Ammon's horn (tissue), 1 donor: ENCODE measurements at places on chromosomes 6 and 20.

- DNase-seq: no peak
Observed at GRCh38 chr6:22682979-22683378, 113.6 kb downstream of the HDGFL1 start.

DNA sequence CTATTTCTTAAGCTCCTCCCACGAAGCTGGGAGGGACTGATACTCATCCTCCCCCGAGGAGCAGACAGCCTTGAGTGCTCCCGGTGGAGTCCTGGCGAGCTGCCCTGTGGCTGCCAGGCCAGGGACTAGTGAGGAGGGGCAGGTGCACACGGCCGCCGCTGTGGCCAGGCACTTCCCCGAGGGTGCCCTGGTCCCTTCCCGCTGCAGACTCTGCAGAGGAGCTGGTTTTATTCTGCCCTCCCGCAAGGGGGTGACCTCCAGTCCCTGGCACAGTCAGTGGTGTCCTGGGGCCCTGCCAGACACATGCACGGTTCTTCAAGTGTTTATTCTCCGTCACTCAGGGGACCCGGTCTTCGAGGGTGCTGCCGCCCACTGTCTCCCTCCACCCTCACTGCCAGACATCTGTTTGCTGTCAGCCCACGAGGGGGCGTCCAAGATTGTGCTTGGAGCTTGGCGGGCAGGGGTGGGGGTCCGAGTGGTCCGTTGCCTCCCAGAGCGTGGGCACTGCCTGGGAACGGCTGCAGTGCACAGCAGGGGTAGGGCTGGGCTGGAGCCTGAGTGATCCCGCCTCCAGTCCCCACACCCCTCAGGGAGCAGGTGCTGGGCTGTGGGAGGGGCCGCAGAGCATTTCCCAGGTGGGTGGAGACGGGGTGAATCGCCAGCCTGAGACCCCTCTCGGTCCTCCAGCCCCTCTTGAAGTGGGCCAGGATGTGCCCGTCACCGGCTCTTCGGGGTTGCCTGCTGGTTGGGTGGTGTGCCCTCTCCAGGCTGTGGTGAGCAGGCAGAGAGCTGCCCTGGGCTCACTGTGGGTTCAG is 3.1 kb upstream of the CABLES2 start:
- DNase-seq: no peak

DNA sequence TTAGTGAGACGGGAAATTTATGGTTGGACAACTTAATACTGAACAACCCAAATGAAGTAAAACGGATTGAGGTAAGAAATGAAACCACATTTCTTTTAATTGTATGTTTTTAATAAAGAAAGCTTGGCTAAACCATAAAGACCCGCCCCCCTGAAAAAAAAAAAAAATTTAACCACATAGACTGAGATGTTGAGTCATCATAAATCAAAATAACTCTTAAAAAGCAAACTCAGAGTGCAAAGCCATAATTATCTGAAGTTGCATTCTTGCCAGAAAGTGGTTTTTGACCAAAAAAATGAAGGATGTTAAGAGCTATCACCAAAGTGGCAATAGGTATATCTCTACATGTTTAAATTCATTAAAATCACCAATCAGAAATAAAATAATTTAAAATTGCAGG is 101.8 kb upstream of the COL21A1 start:
- DNase-seq: no peak

- no peak for DNase-seq
Observed at GRCh38 chr20:11777387-11778205, 140.1 kb upstream of the BTBD3 start.

DNA sequence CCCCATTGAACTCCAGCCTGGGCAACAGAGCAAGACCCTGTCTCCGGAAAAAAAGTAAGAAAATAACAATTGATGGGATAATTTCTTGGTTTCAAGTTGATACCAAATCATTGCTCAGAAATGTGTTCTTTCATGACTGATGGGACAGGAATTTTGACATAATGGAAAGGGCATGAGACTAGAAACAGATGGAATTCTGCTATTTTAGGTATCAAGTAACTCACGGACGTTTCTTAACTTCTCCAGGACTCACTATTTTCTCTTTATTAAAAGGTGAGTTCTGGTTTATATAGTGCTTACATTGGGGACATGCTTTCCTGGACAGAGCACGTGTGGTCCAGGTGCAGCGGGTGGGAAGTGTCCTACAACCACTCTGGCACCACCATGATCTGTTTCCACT is 6.0 kb upstream of the DSP start:
- no peak for DNase-seq

DNA sequence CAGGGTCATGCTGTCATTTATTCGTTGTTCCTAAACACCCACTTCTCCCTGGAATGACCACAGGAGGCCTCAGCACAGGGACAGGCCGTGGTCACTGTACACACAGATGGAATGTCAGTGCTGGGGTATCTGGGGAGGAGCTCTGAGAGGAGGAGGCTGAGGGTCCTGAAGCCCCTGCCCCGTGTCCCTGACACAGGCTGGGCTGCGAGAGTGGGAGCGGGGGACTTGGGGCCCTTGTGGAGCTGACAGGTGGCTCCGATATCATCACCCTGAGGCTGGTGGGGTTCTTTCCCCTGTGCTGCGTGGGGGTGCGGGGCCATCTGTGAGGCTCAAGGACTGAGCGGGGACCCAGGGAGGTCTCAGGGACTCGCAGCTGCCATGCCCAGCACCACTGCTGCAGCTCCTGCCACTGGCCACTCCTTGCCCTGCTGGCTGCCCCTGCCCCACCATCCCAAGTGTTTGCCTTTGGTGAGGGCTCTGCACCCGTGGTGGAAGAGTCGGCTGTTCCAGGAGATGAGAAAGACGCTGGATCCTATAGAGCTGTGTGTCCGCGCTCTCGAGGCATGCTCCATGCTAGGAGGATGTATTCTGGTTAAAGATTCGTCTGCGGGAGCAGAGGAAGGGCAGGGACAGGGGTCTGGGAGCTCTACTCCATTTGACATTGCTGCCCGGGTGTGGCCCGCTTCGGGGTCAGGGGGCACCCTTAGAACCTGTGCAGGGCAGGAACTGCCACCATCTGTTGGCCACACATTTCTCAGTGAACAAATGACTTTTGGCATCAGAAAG is 18.9 kb downstream of the NPEPL1 start:
- no peak for DNase-seq

DNA sequence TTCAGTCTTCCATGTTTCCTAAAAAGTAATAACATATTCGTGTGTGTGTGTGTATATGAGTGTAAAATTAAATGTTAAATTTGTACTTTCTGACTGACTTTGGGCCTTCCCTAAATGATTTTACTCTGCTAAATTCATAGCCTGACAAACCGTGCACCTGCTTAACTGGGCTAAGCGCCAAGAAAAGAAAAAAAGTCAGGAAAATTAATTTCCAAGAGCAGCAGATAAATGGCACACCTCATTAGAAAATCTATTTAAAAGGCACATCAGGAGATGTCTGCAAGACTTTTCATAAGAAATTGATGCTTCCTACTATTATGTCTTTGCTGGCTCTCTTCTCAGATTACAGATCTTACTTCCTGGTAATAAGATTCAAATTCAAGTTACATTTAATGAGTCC is 72.4 kb downstream of the TRDN start:
- DNase-seq: no peak

- no peak for DNase-seq
Observed at GRCh38 chr6:169689287-169689686, 12.5 kb downstream of the WDR27 start.

DNA sequence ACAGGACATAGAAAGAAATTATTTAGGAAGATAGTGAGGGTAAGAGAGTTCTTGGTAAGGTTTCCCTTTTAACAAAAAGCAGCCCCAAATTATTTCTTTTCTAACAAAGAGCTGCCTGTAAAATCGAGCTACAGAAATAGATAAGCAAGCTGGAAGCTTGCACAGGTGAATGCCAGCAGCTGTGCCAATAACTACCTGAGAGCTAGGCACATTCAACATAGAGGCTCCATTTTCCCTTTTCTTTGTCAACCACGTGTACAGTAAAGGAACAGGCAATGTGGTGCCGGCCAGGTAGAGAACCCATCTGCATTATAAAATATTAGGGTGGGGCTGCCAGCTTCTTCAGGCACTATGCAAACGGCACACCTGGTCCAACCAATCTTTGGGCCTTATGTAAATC is 341.6 kb upstream of the JAG1 start:
- DNase-seq: no peak

- DNase-seq: no peak
Observed at GRCh38 chr6:35354361-35355135, 12.2 kb downstream of the PPARD start.

DNA sequence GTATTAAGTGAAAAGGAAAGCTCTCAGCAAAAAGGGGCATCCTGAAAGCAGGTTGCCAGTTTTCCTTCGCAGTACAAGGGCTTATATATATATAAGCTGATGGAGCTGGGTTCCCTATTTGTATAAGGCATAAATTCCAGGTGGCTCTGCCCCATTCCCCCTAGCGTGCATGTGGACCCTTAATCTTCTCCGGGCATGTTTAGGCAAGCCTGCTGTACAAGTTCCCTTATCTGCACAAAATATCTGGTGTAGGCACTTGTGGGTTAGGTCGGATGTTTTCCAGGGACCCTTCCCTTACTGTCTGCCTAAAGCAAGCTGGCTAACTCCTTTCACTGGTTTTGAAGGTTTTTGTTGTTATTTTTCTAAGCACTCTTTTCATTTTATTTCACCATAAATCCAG is 140.7 kb downstream of the FUT9 start:
- no peak for DNase-seq

DNA sequence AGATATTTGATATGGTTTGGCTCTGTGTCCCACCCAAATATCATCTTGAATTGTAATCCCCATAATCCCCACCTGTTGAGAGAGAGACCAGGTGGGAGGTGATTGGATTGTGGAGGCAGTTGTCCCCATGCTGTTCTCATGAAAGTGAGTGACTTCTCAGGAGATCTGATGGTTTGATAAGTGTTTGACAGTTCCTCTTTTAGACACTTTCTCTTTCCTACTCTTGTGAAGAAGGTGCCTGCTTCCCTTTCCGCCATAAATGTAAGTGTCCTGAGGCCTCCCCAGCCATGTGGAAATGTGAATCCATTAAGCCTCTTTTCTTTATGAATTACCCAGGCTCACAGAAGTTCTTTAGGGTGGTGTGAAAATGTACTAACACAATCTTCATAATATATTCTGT is 1404.0 kb upstream of the ADGRB3 start:
- DNase-seq: no peak

GRCh38 chr6:134846865-134847264 is 103.0 kb downstream of the ALDH8A1 start:
- DNase-seq: no peak

- DNase-seq: no peak
Observed at GRCh38 chr20:52496191-52496590, 304.6 kb upstream of the ZFP64 start.

- DNase-seq: no peak
Observed at GRCh38 chr6:42264162-42264851, 46.6 kb upstream of the MRPS10 start.

- DNase-seq: no peak
Observed at GRCh38 chr20:48751871-48752270, 75.9 kb downstream of the PREX1 start.

- DNase-seq: no peak
Observed at GRCh38 chr6:144394210-144394609, 109.1 kb downstream of the UTRN start.

DNA sequence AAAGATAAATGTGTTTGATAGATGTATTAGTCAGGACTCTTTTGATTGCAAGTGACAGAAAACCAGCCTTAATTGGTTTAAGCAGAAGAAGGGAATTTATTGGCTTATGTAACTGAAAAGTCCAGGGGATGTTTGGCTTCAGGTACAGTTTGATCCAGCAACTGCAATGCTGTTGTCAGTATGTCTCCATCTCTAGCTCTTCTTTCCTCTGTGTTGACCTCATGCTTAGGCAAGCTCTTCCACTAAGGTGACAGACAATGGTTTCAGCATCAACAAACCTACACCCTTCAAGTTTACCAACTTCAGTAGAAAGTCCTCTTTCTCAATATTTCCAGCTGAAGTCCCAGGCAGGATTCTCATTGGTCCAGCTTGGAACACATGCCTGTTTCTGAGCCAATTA is 28.1 kb upstream of the ARFGEF2 start:
- no peak for DNase-seq

DNA sequence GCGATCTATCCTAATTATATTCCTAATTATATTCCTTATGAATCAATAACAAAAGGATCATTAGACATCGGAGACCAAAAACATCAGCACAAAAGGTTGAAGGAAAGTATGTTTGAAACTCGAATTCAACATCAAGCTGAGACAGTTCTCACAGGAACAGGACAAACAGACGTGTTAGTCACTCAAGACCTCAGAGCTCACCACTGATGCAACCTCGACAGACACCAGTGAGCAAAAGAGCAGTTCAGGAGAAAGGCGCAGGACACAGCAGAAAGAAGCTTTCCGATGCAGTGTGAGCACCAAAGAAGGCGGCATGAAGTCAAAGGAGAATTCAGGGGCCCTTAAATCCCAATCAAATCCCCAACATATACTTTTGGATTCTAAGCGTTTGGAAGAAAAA is 6.3 kb upstream of the RAMACL start:
- no peak for DNase-seq

GRCh38 chr20:52727740-52728456 is 244.3 kb upstream of the TSHZ2 start:
- no peak for DNase-seq

GRCh38 chr6:579339-579738 is 77.6 kb downstream of the HUS1B start:
- DNase-seq: no peak

DNA sequence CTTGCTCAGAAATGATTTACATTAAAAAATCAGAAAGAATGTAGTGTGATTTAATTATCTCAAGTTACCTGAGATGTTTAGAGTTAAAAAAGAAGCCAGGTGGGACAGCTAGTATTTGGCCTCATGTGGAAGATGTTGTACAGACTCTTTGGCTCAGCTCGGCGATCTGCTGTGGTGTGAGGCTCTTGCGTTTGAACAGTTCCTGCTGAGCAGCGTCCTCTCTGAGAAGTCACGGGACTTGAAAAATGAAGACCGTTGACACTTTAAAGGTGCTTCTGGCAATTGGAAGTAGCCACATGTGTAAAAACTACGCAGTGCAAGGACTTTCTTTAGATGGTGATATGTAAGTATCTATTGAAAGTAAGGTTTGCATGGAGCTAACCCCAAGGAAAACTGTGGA is 169.0 kb downstream of the BACH2 start:
- DNase-seq: no peak

DNA sequence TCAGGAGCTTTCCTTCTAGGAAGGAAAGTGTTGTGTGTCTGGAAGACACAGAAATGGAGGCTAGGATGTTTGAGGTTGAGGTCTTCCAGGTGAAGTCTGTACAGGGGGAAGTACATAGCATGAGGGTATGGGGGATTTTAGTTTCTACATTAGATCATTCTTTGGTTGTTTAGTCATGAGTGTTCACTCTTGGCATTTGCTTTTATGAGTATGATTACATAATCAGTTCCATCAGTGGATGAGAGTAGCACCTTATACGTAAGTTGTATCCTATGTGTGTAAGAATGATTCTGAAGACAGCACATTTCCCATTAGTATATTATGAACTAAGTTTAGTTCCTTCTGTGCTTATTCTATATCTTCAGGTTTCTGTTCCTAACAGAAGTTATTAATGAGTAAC is 1.9 kb downstream of the CDYL start:
- no peak for DNase-seq

- no peak for DNase-seq
Observed at GRCh38 chr6:30847971-30848436, 36.3 kb upstream of the DDR1 start.
